Activated CD4-positive, alpha-beta memory T cell treated with anti-CD3 and anti-CD28 coated beads, Interleukin-2, amount 10 ng/mL, durations not matched to agents 7 days and 5 days (primary cell): ENCODE measurements at places on chromosomes 6 and 20. TPM values are rescaled to one million over a fixed set of nuclear protein-coding genes. Genes with fewer than 3 reads are reported as not detected.

DNA sequence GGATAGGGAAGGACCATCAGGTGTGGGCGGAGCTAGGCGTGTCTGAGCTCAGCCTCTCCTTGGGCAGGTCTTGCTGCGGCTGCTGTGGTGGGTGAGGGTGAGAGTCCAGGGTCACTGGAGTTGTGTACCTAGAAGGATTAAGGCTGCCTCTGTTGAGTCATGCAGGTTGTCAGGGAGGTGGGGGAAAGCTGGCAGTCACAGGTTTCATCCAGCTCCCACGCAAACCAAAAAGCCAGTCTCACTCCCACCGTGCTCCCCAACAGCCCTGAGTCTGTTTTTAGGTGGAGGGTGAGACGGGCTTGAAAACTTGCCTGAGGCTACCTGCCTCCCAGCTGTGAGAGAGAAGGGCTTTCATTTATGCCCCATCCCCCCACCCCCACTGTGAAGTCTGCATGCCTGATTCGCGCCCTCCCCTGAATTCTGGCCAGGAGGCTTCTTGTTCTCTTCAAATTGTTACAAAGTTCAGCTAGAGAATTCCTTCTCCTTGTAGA, 161.5 kb downstream of the MYLK4 start:
- no peak for DNase-seq

- no peak for DNase-seq
Observed at GRCh38 chr20:45305262-45305661, 1.4 kb upstream of the RBPJL start.

DNA sequence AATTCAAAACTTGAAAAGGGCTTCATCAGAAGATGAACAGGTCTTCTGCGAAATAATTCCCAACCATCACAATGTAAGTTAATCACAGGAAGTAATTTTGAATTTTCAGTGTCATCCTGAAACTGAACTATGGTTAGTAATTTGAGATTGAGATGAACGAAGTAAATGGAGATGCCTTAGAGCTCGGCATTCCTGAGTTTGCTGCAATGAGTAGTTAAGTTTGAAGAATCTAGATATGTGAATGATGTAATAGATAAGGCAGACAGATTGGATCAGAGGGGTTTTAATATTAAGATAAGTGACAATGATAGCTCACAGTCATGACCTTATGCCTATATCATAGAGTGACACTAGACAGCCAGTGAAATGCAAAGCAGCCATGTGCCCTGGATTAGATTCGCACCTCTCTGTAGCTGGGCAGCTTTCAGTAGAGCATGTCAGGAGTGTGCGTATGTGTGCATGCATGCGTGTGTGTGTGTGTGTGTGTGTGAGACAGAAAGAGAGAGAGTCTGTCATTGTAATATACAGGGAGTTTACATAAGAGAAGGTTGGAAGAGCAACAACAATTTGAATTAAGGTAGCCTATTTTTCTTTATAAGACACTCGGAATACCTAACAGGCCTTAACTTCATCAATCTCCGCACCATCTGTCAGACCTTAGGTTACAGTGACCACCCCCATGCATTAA, 233.0 kb downstream of the GMPR start:
- DNase-seq: no peak

DNA sequence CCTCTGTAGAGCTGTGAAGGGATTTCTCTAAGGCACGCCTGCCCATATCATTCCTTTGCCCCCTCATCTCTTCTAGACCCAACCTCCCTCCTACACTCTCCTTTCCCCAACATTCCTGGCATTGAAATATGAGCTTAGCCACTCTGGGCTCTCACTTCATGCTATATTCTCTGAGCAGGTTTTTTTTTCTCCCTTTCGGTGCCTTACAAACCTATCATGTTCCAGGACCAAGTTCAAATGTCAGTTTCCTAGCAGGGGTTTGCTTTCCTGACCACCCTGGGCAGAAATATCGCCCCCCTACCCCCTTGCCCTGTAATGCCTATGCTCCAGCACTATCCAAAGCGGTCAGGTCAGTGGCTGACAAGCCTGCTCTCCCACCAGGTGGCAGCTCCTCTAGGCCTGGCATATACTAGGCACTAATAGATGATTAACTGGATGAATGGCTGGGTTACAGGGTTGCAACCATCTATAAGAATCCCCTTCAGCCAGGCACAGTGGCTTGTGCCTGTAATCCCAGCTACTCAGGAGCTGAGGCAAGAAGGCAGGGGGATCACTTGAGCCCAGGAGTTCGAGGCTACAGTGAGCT, 25.7 kb upstream of the AAR2 start:
- DNase-seq: no peak

GRCh38 chr20:48970681-48971365, 49.3 kb downstream of the ARFGEF2 start:
- DNase-seq: no peak

DNA sequence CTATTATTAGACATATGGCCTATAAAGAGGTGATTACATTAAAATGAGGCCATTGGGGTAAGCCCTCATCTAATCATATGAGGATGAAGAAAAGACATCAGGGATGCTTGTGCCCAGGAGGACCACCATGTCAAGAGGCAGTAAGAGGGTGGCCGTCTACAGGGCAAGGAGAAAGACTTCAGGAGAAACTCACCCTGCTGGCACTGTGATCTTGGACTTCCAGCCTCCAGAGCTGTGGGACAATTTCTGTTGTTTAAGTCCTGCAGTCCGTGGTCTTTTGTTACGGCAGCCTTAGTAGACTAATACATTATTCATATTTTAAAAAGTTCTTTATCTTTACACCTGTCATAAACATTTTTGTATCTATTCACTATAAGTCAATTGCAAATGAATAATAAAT, 290.0 kb downstream of the PRL start:
- DNase-seq: no peak

GRCh38 chr20:1735417-1736089, 78.0 kb upstream of the SIRPG start:
- no peak for DNase-seq

GRCh38 chr6:42689371-42689770, 33.0 kb downstream of the PRPH2 start:
- DNase-seq: no peak

- no peak for DNase-seq
Observed at GRCh38 chr6:79375635-79376337, 141.3 kb upstream of the HMGN3 start.

DNA sequence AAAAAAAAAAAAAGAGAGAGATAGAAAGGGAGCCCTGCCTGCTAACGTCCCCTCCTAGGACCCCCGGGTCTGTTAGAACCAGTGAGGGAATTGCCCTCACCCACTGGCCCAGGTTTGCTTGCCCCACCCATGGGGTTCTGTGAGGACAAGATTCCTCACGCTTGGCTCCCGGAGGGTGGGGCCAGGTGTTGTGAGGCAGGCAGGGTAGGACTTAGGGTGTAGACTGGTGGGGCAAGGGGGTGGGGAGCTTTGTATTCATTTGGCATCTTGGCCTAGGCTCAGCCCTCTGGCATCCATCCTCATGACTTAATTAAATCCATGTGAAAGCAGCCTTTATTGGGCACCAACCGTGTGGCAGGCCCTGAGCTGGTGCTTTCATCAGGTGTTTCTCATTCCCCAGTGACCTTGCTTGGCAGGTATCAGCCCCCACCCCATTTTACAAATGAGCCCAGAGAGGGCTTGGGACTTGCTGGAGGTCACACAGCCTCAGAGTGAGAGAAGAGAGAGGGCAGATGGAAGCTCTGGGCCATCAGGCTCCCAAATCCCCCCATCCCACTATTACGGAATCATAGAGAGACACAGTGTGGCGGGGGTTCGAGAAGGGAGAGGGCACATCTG, 19.0 kb downstream of the RAB44 start:
- no peak for DNase-seq

The EPB41L1 gene
- total RNA-seq: 0.20 TPM

The C20orf202 gene
- not detected for total RNA-seq
